ENCODE measurements at places on chromosomes 1 and 21. TPM values are rescaled to one million over a fixed set of nuclear protein-coding genes. Genes with fewer than 3 reads are reported as not detected.

GRCh38 chr1:228884196-228884595 lies 148.9 kb downstream of the RHOU start:
- no peak for DNase-seq
- no peak overlapping the region for H3K4me3 ChIP-seq
- H3K27ac ChIP-seq: no peak overlapping the region
- no peaks in the 10 kb centered on the region for H3K36me3 ChIP-seq
- H3K4me1 ChIP-seq: no peaks in the 10 kb centered on the region

GRCh38 chr1:231708394-231708793 lies 81.8 kb downstream of the DISC1 start:
- peaks cover 4% of the 10 kb centered on the region for H3K36me3 ChIP-seq
- H3K4me1 ChIP-seq: peaks cover 7% of the 10 kb centered on the region
- H3K27me3 ChIP-seq: no peaks in the 10 kb centered on the region
- no peak overlapping the region for H3K27ac ChIP-seq
- no peak overlapping the region for H3K4me3 ChIP-seq
- no peak for DNase-seq

- H3K27ac ChIP-seq: no peak overlapping the region
- no peak for DNase-seq
- H3K4me3 ChIP-seq: no peak overlapping the region
- H3K27me3 ChIP-seq: peaks cover 26% of the 10 kb centered on the region
- H3K36me3 ChIP-seq: no peaks in the 10 kb centered on the region
- H3K4me1 ChIP-seq: no peaks in the 10 kb centered on the region
These were observed 9.6 kb downstream of the ESPN start for GRCh38 chr1:6434186-6434585.

- no peak overlapping the region for H3K27ac ChIP-seq
- H3K27me3 ChIP-seq: no peaks in the 10 kb centered on the region
- H3K36me3 ChIP-seq: no peaks in the 10 kb centered on the region
- DNase-seq: no peak
- H3K4me1 ChIP-seq: no peaks in the 10 kb centered on the region
- no peak overlapping the region for H3K4me3 ChIP-seq
These were observed 204.9 kb upstream of the USP24 start for GRCh38 chr1:55420026-55420425.

The KLF17 gene
- not detected for total RNA-seq

All from heart left ventricle (tissue), 16 donors.